Bronchial smooth muscle cell (primary cell): ENCODE measurements at places on chromosomes 3 and 15. TPM values are rescaled to one million over a fixed set of nuclear protein-coding genes. Genes with fewer than 3 reads are reported as not detected.

Gene NEK11
- total RNA-seq = 8.4 and 12.1 TPM in 2 replicates

Gene TGM4
- total RNA-seq = under 0.01 TPM in 1 of 2 replicates, not detected in the other

Gene GNB4
- total RNA-seq = 42.7 and 46.7 TPM in 2 replicates

Gene SPTBN5
- 0.16 and 0.17 TPM in 2 replicates for total RNA-seq

Gene ZNF774
- 0.86 and 1.7 TPM in 2 replicates for total RNA-seq

Gene LRRIQ4
- not detected in 2 replicates for total RNA-seq

Gene LARP6
- 83.7 and 93.6 TPM in 2 replicates for total RNA-seq

Gene GASK1A
- 0.26 and 3.3 TPM in 2 replicates for total RNA-seq

Gene NR2E3
- total RNA-seq = 0.09 and 0.47 TPM in 2 replicates

Gene PLCB2
- under 0.01 and 0.16 TPM in 2 replicates for total RNA-seq

Gene GABRR3
- not detected in 2 replicates for total RNA-seq

Gene PRR20G
- not detected in 2 replicates for total RNA-seq

Gene CFAP92
- under 0.01 TPM in 1 of 2 replicates, not detected in the other for total RNA-seq

Gene FOXB1
- total RNA-seq = not detected in 2 replicates

Gene CYP1A1
- 0.09 and 0.32 TPM in 2 replicates for total RNA-seq

Gene COL8A1
- 18.3 and 35.9 TPM in 2 replicates for total RNA-seq

Gene GPR149
- total RNA-seq = not detected in 2 replicates

Gene TNIK
- 14.7 and 15.1 TPM in 2 replicates for total RNA-seq

Gene C3orf22
- not detected in 2 replicates for total RNA-seq

Gene PRTG
- total RNA-seq = 0.47 and 1.2 TPM in 2 replicates

Gene CBLB
- total RNA-seq = 11.6 and 19.5 TPM in 2 replicates

Gene KCNH8
- total RNA-seq = under 0.01 TPM in 1 of 2 replicates, not detected in the other

Gene CDC25A
- 0.94 and 1.1 TPM in 2 replicates for total RNA-seq

Gene SEMA5B
- not detected in 2 replicates for total RNA-seq

Gene CELF6
- 0.26 and 0.47 TPM in 2 replicates for total RNA-seq

Gene GNAT1
- not detected in 2 replicates for total RNA-seq

Gene GOLGA8S
- total RNA-seq = under 0.01 and 0.09 TPM in 2 replicates

Gene CLDN11
- total RNA-seq = 94.1 and 632 TPM in 2 replicates

Gene LSMEM2
- not detected in 2 replicates for total RNA-seq

Gene CACNA2D2
- 0.09 and 0.16 TPM in 2 replicates for total RNA-seq

Gene RTP1
- not detected in 2 replicates for total RNA-seq

Gene SLC22A14
- under 0.01 and 0.17 TPM in 2 replicates for total RNA-seq

Gene LRRC3B
- not detected in 2 replicates for total RNA-seq
